ENCODE measurements at places on chromosomes 12 and 14.

DNA sequence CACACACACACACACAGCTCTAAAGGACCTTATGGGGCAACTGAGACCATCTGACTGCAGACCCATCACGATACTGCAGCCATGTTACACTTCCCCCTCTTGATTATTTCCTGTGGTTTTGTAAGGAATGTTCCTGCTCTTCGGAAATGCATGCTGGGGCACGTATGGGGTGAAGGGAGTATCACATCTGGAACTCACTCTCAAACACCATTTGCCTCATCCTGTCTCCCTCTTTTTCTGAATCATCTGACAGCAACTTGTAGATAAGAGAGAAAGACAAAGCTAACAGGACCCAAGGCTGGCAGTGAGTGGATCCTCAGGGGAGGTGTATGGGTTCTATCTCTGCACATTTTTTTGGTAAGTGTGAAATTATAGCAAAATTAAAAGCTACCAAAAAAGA, 50.3 kb downstream of the RIMBP2 start:
- no peak for DNase-seq

- no peak for DNase-seq
Observed at GRCh38 chr12:97305651-97306050, 157.0 kb upstream of the RMST start.

- no peak for DNase-seq
Observed at GRCh38 chr12:75692876-75693275, 181.5 kb upstream of the KRR1 start.

DNA sequence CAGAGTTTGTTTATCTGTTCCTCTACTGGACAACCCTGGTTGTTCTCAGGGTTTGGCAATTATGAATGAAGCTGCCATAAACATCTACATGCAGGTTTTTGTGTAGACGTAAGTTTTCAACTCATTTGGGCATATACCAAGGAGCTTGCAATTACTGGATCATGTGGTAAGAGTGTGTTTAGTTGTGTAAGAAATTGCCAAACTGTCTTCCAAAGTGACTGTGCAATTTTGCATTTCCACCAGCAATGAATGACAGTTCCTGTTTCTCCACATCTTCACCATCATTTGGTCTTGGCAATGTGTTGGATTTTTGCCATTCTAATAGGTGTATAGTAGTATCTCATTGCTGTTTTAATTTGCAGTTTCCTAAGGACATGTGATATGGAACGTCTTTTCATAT, 39.8 kb upstream of the FBXO33 start:
- DNase-seq: no peak

DNA sequence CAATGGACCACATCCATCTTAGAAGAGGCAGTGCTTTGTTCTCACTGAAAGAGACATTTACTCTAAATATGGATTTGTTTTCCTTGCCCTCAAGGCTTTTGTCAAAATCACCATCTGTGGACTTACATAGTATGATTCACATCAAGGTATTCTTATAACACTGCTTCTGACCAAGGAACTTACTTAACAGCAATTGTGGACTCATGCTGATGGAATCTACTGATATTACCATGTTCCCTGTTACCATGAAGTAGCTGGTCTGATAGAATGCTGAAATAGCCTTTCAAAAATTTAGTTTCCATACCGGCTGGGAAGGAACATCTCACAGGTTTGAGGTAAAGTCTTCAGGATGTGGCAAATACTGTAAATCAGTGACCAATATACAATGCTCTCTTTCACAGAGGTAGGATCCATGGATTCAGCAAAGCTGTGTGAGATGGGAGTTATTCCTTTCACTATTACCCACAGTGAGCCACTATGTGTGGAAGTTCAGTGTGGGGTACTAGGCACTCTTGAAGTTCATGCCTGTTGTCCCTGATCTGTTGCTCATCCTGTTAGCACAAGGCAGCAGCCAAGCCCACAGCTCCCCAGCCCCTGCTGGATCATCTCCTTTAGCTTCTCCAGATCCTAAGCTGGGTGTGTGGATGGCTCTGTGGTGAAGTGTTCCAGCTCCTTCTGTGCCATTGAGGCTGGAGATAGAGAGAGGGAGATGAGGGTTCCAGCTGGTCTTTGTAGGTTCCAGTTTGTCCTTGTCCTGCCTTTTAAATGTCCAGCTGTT, 126.4 kb downstream of the ATP23 start:
- no peak for DNase-seq

DNA sequence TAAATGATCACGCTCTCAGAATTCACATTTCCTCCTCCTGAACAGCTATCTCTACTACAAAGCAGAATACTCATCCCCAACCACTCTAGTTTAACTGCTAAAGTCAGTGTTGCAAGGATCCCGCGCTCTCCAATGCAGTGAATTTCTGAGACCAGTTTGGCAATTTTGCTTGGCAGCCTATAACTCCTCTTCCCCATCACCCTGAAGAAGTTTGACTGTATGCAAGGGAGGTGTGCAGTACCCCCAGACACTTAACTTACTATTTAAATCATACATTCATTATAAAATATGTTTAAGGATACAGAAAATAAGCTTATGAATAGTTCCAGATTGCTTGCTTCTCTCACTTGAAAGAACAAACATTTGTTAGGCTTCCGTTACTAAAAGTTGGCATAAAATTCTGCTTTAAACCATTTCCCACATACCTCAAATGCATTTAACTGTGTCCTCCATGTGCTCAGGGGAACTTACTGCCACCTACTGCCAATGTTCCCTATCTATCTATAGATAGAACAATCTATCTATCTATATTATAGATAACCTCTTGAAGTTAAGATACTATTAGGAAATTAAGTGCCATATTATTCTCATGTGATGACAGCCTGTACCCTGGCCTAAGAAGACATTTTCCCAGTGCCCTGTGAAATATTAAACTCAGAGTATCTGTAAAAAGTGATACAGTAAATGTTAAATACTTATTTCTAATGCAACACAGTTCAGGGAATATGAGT, 2.4 kb downstream of the LGR5 start:
- DNase-seq: no peak

DNA sequence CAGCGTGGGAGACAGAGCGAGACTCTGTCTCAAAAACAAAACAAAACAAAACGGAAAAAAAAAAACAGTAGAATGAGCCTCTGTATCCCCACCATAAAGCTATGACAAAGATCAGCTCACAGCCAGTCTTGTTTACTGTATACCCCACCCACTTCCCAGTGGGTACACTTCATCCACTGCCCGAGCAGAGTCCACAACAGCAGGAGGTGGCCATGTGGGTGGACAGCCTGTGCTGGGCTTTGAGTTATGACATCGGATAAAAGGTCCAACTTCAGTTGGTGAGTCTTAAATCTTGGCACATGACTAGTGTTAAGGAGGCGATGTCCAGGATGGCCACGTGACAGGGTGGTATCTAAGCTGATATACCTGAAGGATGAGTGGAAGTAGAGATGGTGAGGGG, 34.8 kb upstream of the MAPKAPK5 start:
- no peak for DNase-seq

DNA sequence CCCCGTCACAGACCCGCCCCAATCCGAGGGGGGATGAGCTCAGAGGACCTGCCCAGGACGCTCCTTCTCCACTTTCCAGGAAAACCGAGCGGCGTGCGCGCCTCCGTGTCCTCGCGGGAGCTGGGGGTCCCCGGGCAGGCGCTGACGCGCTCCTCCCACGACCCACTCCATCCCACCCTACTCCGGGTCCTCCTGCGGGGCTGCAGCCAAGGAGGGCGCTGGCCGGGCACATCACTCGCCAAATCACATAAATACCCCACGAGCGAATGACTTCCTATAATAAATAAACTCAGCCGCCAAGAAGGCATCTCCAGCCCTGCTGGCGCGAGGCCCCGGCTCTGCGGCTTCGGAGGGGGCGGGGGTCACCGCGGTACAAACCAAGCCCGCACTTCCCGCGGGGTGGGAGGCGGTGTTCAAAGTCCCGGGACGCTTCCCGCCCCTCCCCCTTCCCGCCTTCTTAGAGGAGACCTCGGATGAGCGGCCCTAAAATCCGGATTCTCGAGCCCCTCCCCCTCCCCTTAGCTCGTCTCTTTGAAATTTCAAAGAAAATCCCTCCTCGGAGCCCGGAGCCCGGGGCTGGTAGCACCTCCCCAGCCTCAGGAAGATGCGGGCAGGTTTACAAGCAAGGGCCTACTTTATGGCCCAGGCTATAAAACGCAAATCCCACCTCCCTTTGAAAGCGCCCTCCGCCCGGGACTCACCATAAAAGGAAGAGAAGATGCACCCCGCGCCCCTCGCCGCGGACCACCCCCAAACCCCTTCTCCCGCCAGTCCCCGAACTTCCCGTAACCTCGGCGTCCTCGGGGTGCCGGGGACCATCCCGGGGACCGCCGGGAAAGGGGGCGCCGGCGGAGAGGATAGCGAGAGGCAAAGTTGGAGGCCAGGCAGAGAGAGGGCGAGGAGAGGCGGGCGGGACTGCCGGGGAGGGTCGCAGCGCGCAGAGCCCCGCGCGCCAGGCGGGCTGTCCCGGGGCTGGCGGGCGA, 712 bp upstream of the FZD10 start:
- DNase-seq: peak; percentile 72

DNA sequence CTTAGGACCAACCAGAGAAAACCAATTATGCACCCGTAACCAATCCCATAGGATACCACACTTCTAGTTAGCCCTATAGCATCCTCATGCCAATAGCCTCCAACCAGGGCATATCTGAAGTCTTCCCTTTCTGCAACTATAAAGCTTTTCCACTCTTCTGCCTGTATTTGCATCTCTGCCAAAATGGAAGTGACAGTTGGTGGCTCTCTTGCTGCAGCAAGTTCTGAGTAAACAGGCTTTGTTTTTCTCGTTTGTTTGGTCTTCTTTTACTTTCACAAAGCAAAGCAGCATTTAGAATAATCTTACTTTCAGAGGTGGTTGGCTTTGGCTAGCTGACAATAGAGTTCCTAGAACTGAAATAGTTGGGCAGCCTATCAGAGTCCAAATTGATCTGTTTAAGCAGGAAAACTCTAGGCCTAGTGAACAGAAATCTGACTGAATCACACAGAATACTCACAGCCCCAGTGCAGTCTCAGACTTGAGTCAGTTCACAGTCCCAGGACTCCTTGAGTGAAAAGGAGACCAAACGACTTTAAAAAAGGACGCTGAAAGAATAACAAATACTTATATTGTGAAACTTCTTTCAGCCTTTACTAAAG, 1029.7 kb upstream of the LRFN5 start:
- DNase-seq: no peak

DNA sequence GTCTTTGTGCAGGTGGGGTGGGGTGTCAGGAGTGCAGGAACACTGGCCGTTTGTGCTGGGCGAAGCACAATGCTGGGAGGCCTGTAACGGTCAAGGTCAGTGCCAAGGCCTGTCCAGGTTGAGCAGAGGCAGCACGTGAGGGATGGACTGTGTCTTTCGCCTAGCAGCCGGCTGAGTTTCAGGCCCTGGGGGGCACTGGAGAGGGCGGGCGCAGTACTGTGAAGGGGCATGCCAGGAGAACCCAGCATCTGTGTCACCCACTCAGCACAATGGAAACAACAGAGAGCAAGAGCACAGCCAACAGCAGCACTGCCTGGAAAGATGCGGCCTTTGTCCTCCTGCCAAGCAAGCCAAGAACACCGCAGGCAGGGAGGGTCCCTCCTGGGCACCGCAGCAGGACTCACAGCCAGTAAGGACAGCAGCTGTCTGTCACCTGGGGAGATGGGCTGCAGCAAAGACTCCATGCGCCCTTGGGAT, 25.2 kb downstream of the SLC25A47 start:
- DNase-seq: no peak

DNA sequence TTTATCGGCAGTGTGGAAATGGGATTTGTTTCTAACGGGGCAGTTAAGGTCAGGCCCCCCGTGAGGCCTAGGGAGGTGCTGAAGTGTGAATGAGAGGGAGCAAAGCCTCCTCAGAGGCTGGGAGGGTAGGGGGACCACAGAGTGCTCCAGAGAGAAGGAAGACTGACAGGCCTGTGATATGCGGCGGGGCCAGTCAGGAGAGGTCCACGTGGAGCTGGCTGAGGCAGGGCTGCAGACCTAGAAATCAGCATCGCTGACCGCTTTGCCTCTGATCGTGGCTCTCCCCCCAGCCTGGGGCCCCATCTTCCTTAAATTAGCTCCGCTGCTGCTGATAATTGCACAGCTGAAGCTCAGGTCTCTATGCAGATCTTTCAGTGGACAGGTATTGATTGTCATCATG, 240.8 kb upstream of the PWP1 start:
- DNase-seq: no peak

Data from tibial artery (tissue), 4 donors.